ENCODE measurements at places on chromosomes 16 and 17. TPM values are rescaled to one million over a fixed set of nuclear protein-coding genes. Genes with fewer than 3 reads are reported as not detected.

The C16orf96 gene
- total RNA-seq = not detected

The RPH3AL gene
- 26.5 TPM for total RNA-seq

The CDH13 gene
- total RNA-seq = not detected

The CES4A gene
- total RNA-seq = 3.4 TPM

The KRTAP4-1 gene
- total RNA-seq = 0.10 TPM
